Nephron progenitor cell (in vitro differentiated cells): ENCODE measurements at places on chromosomes 7 and 10.
A peak's percentile ranks its signal among the peaks of the same experiment; 100 is the strongest.

GRCh38 chr10:31618541-31619291 lies 299.7 kb downstream of the ZEB1 start:
- DNase-seq = peak; percentile 20
- peaks cover 2% of the 10 kb centered on the region for H3K27me3 ChIP-seq
- H3K4me1 ChIP-seq = peaks cover 42% of the 10 kb centered on the region

- H3K27me3 ChIP-seq = peaks cover 9% of the 10 kb centered on the region
- H3K4me1 ChIP-seq = peaks cover 8% of the 10 kb centered on the region
- DNase-seq = no peak
- no peak overlapping the region for H3K4me3 ChIP-seq
- no peak overlapping the region for H3K27ac ChIP-seq
Measured at GRCh38 chr7:50151001-50151400, 58.0 kb upstream of the ZPBP start.

- H3K4me1 ChIP-seq = no peaks in the 10 kb centered on the region
- H3K4me3 ChIP-seq = no peak overlapping the region
- H3K27me3 ChIP-seq = no peaks in the 10 kb centered on the region
- no peak for DNase-seq
Measured at GRCh38 chr10:88508796-88509195, 74.3 kb downstream of the RNLS start.

- H3K36me3 ChIP-seq = no peaks in the 10 kb centered on the region
- H3K27ac ChIP-seq = no peak overlapping the region
- DNase-seq = no peak
Measured at GRCh38 chr10:52782554-52782953, 10.0 kb upstream of the MBL2 start.

DNA sequence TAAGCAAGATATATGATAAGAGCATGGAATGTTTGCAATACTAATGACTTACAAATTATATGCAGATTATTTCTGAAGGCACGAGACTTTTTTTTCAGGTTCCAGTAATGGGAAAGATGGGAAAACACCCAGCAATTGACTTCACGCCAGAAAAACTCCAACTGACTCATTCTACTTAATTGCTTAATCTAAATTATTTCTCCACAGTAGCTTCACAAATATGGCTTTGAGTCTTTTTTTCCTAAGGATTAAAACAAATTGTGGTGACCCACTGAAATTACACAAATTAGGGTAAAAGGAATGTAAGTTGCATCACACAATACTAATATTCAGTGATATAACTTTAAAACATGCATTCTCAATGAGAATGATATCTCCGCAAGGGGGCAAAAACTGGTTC lies 138.7 kb downstream of the GNAI1 start:
- H3K4me3 ChIP-seq = no peak overlapping the region
- H3K27me3 ChIP-seq = no peaks in the 10 kb centered on the region
- no peak for DNase-seq
- H3K36me3 ChIP-seq = no peaks in the 10 kb centered on the region
- peaks cover 14% of the 10 kb centered on the region for H3K4me1 ChIP-seq

- no peak overlapping the region for H3K27ac ChIP-seq
- H3K4me1 ChIP-seq = no peaks in the 10 kb centered on the region
- peaks cover 82% of the 10 kb centered on the region for H3K36me3 ChIP-seq
Measured at GRCh38 chr7:155660758-155661093, 16.3 kb downstream of the RBM33 start.

GRCh38 chr7:95534796-95535195 lies 49.1 kb downstream of the ASB4 start:
- H3K4me1 ChIP-seq = peaks cover 3% of the 10 kb centered on the region
- no peak overlapping the region for H3K4me3 ChIP-seq
- peaks cover 28% of the 10 kb centered on the region for H3K27me3 ChIP-seq
- H3K36me3 ChIP-seq = no peaks in the 10 kb centered on the region

GRCh38 chr10:72954596-72955554 lies at the start of gene PLA2G12B:
TSS of gene PLA2G12B (minus strand) at chr10:72954806. CDS start at chr10:72954685, 121 bp downstream.
- H3K27ac ChIP-seq = peak within 1 kb of the TSS; percentile 88
- no peaks in the 10 kb centered on the region for H3K36me3 ChIP-seq
- no peak within 1 kb of the TSS for H3K4me3 ChIP-seq
- no peak for DNase-seq
- peaks cover 33% of the 10 kb centered on the region for H3K4me1 ChIP-seq
- H3K27me3 ChIP-seq = peaks cover 6% of the 10 kb centered on the region

- no peak for DNase-seq
- no peak overlapping the region for H3K27ac ChIP-seq
- H3K4me1 ChIP-seq = peaks cover 8% of the 10 kb centered on the region
- H3K36me3 ChIP-seq = no peaks in the 10 kb centered on the region
Measured at GRCh38 chr7:88515301-88515700, 208.6 kb upstream of the STEAP4 start.

GRCh38 chr7:5231811-5232484 lies 41.9 kb downstream of the WIPI2 start:
- H3K36me3 ChIP-seq = peaks cover 51% of the 10 kb centered on the region
- H3K27ac ChIP-seq = peak overlapping the region; percentile 69
- peaks cover 40% of the 10 kb centered on the region for H3K4me1 ChIP-seq
- H3K4me3 ChIP-seq = no peak overlapping the region

- no peaks in the 10 kb centered on the region for H3K27me3 ChIP-seq
- no peak for DNase-seq
- H3K27ac ChIP-seq = no peak overlapping the region
- H3K4me1 ChIP-seq = no peaks in the 10 kb centered on the region
Measured at GRCh38 chr10:27020243-27020642, 80.1 kb downstream of the ANKRD26 start.

DNA sequence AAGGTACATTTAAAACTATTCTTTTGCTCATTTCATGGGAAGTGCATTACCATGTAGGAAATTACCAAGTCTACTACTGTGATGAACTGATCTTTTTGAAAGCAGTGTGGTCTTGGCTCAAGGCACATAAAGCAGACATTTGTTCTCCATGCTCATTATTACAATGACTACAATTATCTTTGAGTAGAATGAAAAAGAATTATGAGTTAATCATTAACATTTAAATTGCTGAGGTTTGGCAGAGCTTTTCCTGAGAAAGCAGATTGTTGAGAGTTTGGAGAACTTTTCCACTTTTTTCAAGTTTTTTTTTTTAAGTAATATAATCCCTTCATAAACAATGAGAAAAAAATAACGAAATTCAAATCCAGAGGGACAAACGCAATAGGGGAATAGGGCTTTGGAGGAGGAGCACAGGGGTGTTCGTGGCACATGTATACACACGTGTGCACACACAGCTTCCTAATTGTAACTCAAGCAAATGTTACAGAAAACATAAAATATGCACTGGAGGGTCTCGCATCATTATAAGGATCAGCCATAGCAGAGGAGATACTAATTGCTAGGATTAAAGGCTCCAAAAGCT lies 8.9 kb upstream of the CUBN start:
- peaks cover 30% of the 10 kb centered on the region for H3K4me1 ChIP-seq

DNA sequence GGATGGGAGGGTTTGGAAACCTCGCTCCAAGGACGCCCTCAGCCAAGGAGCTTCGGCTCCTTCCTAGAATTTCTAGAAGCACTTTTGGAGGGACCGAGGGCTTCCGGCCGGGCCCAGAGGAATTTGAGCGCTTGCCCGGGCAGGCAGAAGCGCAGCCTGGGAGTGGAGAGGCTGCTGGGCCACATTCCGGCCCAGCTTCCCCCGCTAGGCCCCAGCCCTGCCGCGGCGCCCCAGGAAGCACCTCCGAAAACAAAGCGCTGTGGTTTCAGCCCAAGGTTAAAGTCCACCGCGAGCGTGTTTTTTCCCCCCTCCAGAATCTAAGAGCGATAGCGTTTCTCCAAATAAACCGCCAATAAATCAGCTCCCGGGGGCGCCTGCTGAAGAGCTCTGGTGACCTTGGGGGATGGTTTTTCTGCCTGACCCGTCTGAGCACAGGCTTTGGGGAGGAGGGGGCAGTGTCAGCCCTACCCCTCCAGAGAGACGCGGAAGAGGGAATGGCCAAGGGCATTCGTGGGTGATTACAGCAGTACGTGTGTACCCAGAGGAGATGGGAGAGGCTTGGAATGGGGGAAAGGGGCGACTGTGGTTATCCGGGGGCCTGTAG lies 5.7 kb upstream of the TNRC18 start:
- H3K4me1 ChIP-seq = peaks cover 23% of the 10 kb centered on the region
- DNase-seq = peak; percentile 65
- peak overlapping the region; percentile 98 for H3K27ac ChIP-seq
- H3K36me3 ChIP-seq = peaks cover 26% of the 10 kb centered on the region

DNA sequence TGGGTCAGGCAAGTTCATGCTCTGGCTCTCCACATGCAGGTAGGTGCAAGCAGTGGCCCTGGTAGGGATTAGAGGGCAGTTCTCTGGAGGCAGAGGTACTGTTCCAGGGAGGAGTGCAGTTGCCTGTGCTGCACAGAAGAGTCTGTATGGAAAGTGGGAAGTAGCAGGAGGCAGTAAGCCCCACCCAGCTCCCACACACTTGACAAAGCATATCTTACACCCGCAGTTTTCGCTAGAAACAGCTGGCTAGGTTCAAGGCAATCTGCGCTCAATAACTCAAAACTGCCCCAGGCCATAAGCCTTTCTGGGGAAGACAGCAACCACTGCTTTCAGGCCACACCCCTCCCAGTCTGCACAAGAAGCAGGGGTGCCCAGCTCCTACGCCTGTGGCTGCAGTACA lies 33.1 kb upstream of the ARMC3 start:
- no peak for DNase-seq
- H3K36me3 ChIP-seq = peaks cover 6% of the 10 kb centered on the region
- H3K4me3 ChIP-seq = no peak overlapping the region
- H3K4me1 ChIP-seq = no peaks in the 10 kb centered on the region

DNA sequence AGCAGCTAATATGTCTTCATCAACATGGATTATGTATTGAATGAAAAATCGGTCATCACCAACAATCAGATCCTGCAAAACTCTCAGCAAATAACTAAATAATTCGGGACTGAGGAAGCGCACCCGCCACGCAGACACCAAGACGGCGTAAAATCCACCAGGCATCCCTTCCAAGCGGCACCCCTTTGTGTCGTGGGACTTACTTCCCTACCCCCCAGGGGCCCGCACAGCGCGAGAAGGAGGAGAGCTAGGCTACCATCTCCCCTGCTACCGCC lies 721 bp downstream of the ARL3 start:
- peaks cover 2% of the 10 kb centered on the region for H3K27me3 ChIP-seq
- peaks cover 63% of the 10 kb centered on the region for H3K4me1 ChIP-seq
- H3K36me3 ChIP-seq = no peaks in the 10 kb centered on the region
- no peak for DNase-seq
- H3K4me3 ChIP-seq = peak overlapping the region; percentile 95

DNA sequence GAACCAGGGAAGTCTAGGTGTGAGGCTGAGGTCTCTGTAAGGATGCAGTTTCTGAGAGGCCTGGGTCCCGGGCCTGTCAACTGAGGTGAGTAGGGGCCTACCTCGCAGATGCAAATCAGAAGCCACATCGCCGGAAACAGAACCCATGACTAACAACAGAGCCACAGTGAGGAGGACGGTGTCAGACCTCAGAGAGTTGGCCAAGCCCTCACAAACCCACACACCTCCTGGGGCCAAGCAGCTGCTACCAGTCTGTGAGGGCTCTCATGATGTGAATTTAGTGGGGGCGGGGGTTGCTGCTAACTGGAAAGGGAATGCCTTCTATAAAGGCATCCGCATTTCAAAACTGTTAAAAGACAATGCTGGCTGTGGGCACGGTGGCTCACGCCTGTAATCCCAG lies 103.0 kb downstream of the COBL start:
- H3K27ac ChIP-seq = no peak overlapping the region
- no peaks in the 10 kb centered on the region for H3K4me1 ChIP-seq
- H3K36me3 ChIP-seq = no peaks in the 10 kb centered on the region
- no peak overlapping the region for H3K4me3 ChIP-seq

GRCh38 chr10:101144053-101144452 lies 13.0 kb downstream of the TLX1 start:
- no peak overlapping the region for H3K4me3 ChIP-seq
- H3K36me3 ChIP-seq = no peaks in the 10 kb centered on the region
- H3K27ac ChIP-seq = no peak overlapping the region
- H3K4me1 ChIP-seq = peaks cover 5% of the 10 kb centered on the region
- DNase-seq = no peak
- H3K27me3 ChIP-seq = peaks cover 100% of the 10 kb centered on the region

DNA sequence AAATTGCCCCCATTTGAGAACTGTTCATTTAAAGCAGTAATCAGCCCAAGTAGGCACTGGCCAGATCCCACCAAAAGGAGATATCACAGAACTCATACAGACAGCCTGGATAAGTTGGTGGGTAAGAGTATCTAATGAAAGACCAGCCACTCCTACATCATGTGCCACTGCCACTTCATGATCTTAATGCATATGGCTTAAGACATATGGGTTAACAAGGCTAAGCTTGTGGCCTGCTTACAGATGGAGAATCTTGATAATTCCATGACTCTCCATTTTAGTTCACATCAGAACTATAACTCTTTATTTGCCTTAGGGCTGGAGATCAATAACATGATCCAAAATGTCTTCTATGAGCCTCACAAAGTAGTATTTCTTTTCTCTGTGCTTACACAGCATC lies 6.8 kb upstream of the IFIT1B start:
- no peaks in the 10 kb centered on the region for H3K27me3 ChIP-seq
- H3K27ac ChIP-seq = no peak overlapping the region
- no peaks in the 10 kb centered on the region for H3K36me3 ChIP-seq
- peaks cover 28% of the 10 kb centered on the region for H3K4me1 ChIP-seq

- no peaks in the 10 kb centered on the region for H3K27me3 ChIP-seq
- DNase-seq = peak; percentile 17
- no peak overlapping the region for H3K27ac ChIP-seq
- no peaks in the 10 kb centered on the region for H3K36me3 ChIP-seq
- H3K4me3 ChIP-seq = no peak overlapping the region
- peaks cover 4% of the 10 kb centered on the region for H3K4me1 ChIP-seq
Measured at GRCh38 chr7:85554236-85555178, 367.7 kb upstream of the SEMA3D start.

GRCh38 chr7:40402661-40403060 lies 267.9 kb downstream of the SUGCT start:
- no peaks in the 10 kb centered on the region for H3K4me1 ChIP-seq
- H3K27ac ChIP-seq = no peak overlapping the region
- no peaks in the 10 kb centered on the region for H3K36me3 ChIP-seq
- H3K4me3 ChIP-seq = no peak overlapping the region

- H3K4me1 ChIP-seq = peaks cover 4% of the 10 kb centered on the region
- no peak for DNase-seq
- peak overlapping the region; percentile 50 for H3K27ac ChIP-seq
- H3K36me3 ChIP-seq = peaks cover 14% of the 10 kb centered on the region
Measured at GRCh38 chr7:74334030-74334429, 44.8 kb downstream of the CLIP2 start.

- no peak overlapping the region for H3K27ac ChIP-seq
- no peak for DNase-seq
- H3K4me3 ChIP-seq = no peak overlapping the region
- peaks cover 16% of the 10 kb centered on the region for H3K4me1 ChIP-seq
- H3K36me3 ChIP-seq = no peaks in the 10 kb centered on the region
Measured at GRCh38 chr10:17128261-17128660, 1.4 kb downstream of the CUBN start.

DNA sequence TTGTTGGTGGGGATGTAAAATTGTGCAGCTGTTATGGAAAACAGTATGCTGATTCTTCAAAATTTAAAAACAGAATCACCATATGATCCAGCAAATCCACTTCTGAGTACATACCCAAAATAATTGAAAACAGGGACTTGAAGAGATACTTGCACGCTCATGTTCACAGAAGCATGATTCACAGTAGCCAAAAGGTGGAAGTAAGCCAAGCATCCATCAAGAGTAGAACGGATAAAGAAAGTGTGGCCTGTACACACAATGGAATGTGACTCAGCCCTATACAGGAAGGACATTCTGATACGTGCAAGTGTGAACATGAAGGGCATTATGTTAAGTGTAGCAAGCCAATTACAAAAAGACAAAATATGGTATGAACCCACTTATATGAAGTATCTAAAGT lies 696.7 kb upstream of the CELF2 start:
- no peak overlapping the region for H3K4me3 ChIP-seq
- no peak overlapping the region for H3K27ac ChIP-seq
- peaks cover 3% of the 10 kb centered on the region for H3K27me3 ChIP-seq
- DNase-seq = no peak
- H3K4me1 ChIP-seq = no peaks in the 10 kb centered on the region
